Activated CD8-positive, alpha-beta memory T cell treated with anti-CD3 and anti-CD28 coated beads for 24 hours (primary cell): ENCODE measurements at places on chromosomes 13 and 19.

DNA sequence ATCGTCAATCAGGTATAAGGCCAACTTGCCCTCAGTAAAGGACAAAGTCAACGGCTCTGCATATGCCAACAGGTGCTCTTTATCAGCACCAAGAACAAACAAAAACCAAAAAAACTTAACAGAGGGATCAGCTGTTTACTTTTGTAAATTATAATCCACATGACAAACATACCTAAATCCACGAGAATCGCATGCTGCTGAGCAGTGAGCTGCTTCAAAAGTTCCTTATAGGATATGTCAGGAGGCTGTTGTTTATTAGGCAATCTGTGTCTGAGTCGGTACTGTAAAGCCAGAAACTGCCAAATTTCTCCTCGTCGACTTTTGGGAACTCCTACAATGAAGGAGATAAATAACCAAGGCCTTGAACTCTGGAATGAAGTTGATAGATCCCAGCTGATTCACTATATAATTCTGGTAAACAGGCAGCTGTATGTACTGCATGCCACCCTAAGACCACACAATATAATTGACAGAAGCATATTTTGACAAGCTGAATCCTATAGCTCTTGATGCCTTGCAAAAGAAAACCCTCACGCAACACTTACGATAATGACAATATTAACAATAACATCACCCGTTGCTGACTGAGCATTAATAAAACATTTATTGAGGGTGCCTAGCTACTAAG lies 179.8 kb downstream of the TBC1D4 start:
- no peak for DNase-seq

GRCh38 chr19:3348042-3348441 lies 18.3 kb upstream of the NFIC start:
- DNase-seq: no peak

DNA sequence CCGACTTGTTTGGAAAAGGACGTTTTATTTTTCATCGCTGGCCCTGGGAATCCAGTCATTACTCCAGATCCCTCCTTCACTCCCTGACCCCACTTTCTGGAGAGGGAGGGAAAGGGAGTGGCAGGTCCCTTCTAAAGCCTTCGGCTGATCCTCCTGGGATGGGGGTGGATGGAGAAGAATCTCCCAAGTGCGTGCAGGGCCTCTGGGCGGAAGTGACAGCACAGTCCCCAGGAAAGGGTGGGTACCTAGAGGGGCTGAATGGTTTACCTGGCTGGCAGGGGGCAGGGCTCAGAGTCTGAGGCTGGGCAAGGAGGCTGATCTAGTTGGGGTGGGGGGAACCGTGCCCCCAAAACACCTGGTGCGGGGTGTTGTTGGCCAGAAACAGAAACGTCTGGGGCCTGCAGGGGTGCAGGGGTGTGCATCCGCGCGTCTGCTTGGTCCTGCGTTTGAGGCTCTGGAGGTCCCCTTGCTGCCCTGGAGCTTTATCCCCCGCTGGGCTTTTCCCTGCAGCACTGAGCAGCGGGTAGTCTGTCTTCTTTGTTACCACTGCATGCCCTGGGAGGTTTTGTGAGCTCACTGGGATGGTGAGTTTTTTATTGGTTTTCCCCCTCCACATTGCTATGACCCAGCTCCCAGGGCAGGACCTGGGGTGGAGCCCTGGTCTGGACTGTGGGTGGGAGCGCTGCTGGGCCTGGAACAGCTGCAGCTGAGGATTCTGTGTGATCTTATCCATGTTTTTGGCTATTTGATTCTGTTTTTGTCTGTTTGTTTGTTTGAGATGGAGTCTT lies 3.0 kb upstream of the ZNF628 start:
- DNase-seq: no peak

- DNase-seq: no peak
Measured at GRCh38 chr13:106349080-106349931, 186.2 kb downstream of the EFNB2 start.

GRCh38 chr13:43492745-43493144 lies 294.0 kb downstream of the ENOX1 start:
- DNase-seq: no peak

DNA sequence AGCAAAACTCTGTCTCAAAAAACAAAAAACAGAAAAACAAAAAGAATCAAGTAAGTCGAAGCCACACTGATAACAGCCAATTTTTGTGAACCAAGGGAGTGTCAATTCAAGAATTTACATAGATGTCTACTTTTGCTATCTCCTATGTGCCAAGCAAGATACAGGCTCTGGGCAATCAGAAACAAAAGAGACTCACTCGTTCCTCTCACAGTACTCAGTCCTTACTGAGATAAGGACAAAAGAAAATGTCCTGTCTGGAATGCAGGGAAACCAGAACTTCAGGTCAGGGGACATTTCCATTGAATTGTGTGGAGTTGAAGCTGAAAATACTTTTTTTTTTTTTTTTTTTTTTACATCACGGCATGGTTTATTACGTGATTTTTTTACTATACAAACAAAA lies 53.0 kb downstream of the NLRP12 start:
- DNase-seq: no peak

DNA sequence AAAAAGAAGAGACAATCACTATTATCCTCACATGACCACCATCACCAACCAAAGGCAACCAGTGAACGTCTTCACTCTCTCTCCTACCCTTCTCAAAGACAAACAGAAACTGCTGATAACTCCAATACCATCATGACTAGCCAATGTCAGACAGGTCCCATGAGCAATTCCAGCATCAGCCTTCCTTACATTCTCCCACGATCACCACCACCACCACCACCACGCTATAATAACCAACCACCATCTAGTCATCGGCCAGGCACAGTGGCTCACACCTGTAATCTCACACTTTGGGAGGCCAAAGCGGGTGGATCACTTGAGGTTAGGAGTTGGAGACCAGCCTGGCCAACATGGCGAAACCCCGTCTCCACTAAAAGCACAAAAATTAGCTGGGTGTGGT lies 3.9 kb downstream of the MYO1F start:
- no peak for DNase-seq

DNA sequence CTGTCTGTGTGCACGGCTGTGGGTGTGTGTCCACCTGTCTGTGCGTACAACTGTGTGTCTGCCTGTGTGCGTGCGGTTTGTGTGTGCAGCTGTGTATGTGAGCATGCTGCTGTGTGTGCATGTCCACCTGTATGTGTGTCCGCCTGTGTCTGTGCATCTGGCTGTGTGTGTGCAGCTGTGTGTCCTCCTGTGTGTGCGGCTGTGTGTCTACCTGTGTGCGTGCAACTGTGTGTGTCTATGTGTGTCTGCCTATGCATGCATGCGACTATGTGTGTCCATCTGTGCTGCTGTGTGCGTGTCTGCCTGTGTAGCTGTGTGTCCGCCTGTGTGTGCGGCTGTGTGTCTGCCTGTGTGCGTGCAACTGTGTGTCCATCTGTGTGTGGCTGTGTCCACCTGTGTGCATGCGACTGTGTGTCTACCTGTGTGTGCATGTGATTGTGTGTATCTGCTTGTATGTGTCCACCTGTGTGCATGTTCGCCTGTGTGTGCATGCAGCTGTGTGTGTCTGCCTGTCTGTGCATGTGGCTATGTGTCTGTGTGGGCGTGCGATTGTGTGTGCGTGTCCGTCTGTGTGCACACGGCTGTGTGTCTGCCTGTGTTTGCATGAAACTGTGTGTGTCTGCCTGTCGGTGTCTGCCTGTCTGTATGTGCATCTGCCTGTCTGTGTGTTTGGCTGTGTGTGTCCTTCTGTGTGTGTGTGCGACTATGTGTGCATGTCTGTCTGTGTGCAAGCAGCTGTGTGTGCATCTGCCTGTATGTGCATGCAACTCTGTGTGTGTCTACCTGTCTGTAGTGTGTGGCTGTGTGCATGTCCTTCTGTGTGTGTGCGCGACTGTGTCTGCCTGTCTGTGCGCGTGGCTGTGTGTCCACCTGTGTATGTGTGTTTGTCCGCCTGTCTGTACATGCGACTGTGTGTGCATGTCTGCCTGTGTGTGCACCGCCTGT lies 57.1 kb upstream of the C13orf46 start:
- no peak for DNase-seq

GRCh38 chr13:95378603-95379002 lies 77.4 kb upstream of the ABCC4 start:
- DNase-seq: no peak

DNA sequence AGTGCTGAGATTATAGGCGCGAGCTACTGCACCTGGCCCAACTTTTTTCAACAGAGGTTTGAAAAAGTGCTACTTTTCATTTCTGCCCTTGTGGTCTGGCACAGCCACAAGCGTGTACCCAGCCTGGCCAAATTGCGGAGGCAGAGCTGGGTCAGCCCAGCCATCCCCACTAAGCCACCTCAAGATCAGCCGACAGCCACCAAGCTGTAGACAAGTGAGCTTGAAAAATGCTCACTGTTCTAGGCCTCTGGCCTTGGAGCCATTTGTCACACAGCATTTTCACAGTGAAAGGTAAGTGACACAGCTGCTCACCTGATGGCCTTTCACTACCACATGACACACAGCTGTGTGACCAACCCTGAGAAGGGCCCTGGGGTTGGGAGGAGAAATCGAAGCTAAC lies 27.3 kb downstream of the DNMT1 start:
- DNase-seq: no peak

GRCh38 chr13:104143760-104144416 lies 1077.7 kb upstream of the SLC10A2 start:
- DNase-seq: no peak

GRCh38 chr13:66415444-66415843 lies 814.7 kb downstream of the PCDH9 start:
- DNase-seq: no peak

DNA sequence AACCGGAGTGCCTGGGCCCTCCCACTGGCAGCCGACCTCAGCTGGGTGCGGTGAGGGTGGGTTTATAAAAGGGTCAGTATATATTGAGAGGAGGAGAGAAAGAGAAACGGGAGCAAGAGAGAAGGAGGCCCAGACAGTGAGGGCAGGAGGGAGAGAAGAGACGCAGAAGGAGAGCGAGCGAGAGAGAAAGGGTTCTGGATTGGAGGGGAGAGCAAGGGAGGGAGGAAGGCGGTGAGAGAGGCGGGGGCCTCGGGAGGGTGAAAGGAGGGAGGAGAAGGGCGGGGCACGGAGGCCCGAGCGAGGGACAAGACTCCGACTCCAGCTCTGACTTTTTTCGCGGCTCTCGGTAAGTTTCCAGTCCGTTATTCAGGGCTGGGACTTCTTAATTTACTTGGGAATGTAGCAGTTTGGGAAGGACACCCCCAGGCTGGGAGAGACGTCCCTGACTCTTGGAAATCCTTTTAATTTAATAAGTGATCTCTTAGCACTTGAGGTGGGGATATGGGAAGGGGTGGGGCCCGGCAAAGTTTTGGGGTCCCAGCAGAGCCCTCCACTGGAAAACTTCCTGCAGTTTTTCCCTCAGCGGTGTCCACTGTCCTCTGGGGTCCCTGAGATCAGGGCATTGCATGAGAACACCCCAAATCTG lies at the start of gene EMP3:
Gene EMP3 (plus strand): TSS at position 288 of the 646 bp plus-strand sequence. CDS start 1,293 bp downstream, outside the sequence.
- DNase-seq: peak; percentile 88

- no peak for DNase-seq
Measured at GRCh38 chr19:14402332-14403144, 16.6 kb downstream of the DDX39A start.

- no peak for DNase-seq
Measured at GRCh38 chr19:56595548-56595899, 422 bp downstream of the ZNF71 start.

GRCh38 chr13:112764864-112765561 lies 75.2 kb downstream of the ATP11A start:
- DNase-seq: no peak

DNA sequence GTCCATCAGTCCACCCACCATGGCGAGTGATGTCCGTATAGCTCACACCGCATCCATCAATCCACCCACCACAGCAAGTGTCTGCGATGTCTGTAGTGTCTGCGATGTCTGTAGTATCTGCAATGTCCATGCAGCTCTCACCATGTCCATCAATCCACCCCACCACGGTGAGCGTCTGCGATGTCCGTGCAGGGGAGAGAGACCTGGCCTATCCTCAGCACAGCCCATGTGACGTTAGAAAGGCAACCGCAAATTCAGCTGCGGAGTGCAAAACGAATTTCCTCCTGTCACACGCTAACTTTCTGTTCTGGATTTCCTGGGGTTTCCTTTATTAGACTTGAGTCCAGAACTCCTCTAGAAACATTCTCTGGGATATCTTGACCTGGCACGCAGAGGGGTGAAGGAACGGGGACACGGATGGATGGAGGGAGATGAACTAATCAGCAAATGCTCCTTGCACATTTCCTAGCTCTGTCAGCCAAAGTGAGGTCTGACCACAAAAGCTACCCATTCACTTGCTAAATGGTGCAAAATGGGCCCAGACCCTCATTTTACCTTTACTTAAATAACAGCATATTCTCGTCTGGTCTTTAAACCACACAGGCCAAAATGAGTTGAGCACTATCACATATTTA lies 18.3 kb downstream of the RASA3 start:
- peak; percentile 56 for DNase-seq

GRCh38 chr19:29268103-29268502 lies 55.2 kb upstream of the UQCRFS1 start:
- peak; percentile 40 for DNase-seq

GRCh38 chr13:25908366-25908765 lies 143.4 kb downstream of the SHISA2 start:
- DNase-seq: no peak

DNA sequence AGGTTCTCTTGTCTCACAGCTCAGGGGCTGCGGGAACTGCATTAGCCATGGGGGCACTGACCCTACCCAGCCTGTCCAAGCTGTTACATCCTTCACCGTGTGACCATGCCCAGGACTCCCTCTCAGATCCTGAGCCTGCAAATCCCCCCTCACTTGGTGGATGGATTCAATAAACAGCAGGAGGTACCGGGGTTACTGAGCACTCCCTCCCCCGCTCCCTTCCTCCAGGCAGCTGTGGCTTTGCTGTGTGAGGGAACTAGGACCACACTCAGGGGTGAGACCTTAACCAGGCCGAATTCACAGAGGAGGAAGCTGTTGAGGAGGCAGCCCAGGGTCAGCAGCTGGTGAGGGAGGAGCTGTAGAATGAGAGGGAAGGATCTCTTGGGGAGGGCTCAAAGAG lies 27.0 kb upstream of the CEACAM1 start:
- no peak for DNase-seq

- no peak for DNase-seq
Measured at GRCh38 chr19:14405380-14405757, 13.8 kb downstream of the DDX39A start.

DNA sequence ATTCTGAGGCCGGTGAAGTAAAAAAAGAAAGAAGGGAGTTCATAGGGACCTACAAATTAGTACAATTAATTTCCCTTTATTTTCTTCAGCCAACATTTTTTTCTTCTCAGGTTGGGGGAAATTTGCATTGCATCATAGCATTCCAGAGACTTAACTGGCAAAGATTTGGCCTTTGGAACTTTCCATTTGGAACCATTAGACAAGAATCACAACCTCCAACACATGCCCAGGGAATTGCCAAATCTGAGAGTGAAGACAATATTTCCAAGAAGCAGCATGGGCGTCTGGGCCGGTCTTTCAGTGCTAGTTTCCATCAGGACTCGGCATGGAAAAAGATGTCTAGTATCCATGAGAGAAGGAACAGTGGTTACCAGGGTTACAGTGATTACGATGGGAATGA lies 6.4 kb upstream of the ERCC5 start:
- DNase-seq: no peak

GRCh38 chr19:17061205-17061604 lies 14.0 kb downstream of the HAUS8 start:
- DNase-seq: no peak

- DNase-seq: no peak
Measured at GRCh38 chr13:45315520-45316167, 25.3 kb downstream of the TPT1 start.

GRCh38 chr19:32642771-32643170 lies 32.2 kb downstream of the ANKRD27 start:
- peak; percentile 78 for DNase-seq

- no peak for DNase-seq
Measured at GRCh38 chr19:5225486-5226345, 114.9 kb downstream of the PTPRS start.
